ENCODE measurements at places on chromosomes 2 and 18. TPM values are rescaled to one million over a fixed set of nuclear protein-coding genes. Genes with fewer than 3 reads are reported as not detected.

DNA sequence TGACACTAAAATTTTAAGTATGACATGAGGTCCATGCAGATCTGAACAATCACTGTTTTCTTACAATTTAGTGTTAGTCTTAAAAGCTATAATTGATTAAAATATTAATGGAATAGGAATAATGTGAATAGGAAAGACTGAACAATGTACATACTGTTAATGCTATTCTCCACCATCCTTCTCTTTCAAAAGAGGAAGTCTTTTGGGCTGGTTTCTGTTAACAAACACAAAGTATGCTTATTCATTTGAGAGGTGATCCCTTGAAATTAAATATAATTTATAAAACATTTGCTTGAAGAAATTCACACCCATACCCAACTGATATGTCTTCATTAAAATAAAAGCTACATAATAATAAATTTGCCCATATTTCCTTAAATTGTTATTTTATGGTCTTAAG lies 2.3 kb downstream of the STPG4 start:
- no peaks in the 10 kb centered on the region for H3K4me1 ChIP-seq
- DNase-seq = no peak
- no peak overlapping the region for H3K4me3 ChIP-seq
- peaks cover 43% of the 10 kb centered on the region for H3K36me3 ChIP-seq
- no peaks in the 10 kb centered on the region for H3K27me3 ChIP-seq

GRCh38 chr18:31454066-31454708 lies 6.6 kb downstream of the DSG3 start:
- H3K36me3 ChIP-seq = no peaks in the 10 kb centered on the region
- H3K4me1 ChIP-seq = no peaks in the 10 kb centered on the region
- no peak overlapping the region for H3K4me3 ChIP-seq
- DNase-seq = no peak
- H3K27ac ChIP-seq = no peak overlapping the region
- no peaks in the 10 kb centered on the region for H3K27me3 ChIP-seq

- DNase-seq = peak; percentile 94
- peak overlapping the region; percentile 57 for H3K27ac ChIP-seq
- H3K4me1 ChIP-seq = peaks cover 20% of the 10 kb centered on the region
- H3K4me3 ChIP-seq = no peak overlapping the region
- peaks cover 23% of the 10 kb centered on the region for H3K36me3 ChIP-seq
- H3K27me3 ChIP-seq = no peaks in the 10 kb centered on the region
These were observed 272.4 kb downstream of the AGAP1 start for GRCh38 chr2:235766278-235766677.

DNA sequence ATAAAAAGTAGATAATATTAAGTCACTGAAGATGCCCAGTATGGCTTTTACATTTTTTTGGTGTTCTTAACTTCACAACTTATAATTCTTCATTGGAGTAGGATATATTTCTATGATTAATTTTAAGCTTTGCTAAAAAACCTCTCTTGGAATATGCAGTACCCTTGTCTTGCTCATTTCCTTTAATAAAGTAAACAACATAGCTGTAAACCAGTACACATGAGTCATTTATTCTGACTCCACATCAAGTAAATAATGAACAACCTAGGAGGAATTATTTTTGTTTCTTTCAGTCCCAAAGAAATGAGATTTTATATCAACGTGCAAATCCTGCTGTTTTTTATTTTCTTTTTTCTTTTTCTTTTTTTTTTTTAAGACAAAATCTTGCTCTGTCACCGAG lies 869.1 kb downstream of the CNTNAP5 start:
- H3K27ac ChIP-seq = no peak overlapping the region
- DNase-seq = no peak
- H3K27me3 ChIP-seq = no peaks in the 10 kb centered on the region

- no peak overlapping the region for H3K27ac ChIP-seq
- no peaks in the 10 kb centered on the region for H3K27me3 ChIP-seq
- no peaks in the 10 kb centered on the region for H3K4me1 ChIP-seq
These were observed 15.5 kb upstream of the ARHGAP28 start for GRCh38 chr18:6714010-6714409.

GRCh38 chr2:173264603-173265366 lies 89.9 kb upstream of the CDCA7 start:
- no peak overlapping the region for H3K27ac ChIP-seq
- peaks cover 52% of the 10 kb centered on the region for H3K36me3 ChIP-seq
- no peak overlapping the region for H3K4me3 ChIP-seq
- DNase-seq = no peak

GRCh38 chr18:75003764-75004690 lies 204.9 kb downstream of the PTGR3 start:
- no peaks in the 10 kb centered on the region for H3K27me3 ChIP-seq
- peak overlapping the region; percentile 30 for H3K27ac ChIP-seq
- H3K36me3 ChIP-seq = no peaks in the 10 kb centered on the region
- no peak overlapping the region for H3K4me3 ChIP-seq
- no peak for DNase-seq
- H3K4me1 ChIP-seq = peaks cover 40% of the 10 kb centered on the region

DNA sequence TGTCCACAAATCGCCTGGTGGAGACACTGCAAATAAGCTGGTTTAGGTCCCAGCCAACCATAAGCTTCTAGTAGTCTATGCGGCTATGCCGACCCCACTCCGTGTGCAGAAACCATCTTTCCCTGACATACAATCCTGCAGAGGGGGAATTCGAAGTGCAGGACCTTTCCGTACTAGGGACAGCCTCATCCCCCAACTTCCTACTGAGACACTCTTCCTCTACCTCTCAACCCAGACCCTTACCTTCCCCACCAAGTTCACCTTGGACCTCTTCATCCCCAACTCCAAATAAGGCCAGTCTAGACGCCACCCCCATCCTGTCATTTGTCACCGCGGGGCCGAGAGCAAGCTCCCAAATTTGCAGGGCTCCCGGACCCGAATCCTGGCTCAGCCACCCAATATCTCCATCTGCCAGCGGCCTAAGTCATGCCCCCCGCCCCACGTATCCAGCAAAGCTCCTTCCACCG lies 496 bp downstream of the SUCLG1 start:
- no peaks in the 10 kb centered on the region for H3K36me3 ChIP-seq
- H3K4me3 ChIP-seq = peak overlapping the region; percentile 99
- no peak for DNase-seq
- no peaks in the 10 kb centered on the region for H3K27me3 ChIP-seq
- H3K27ac ChIP-seq = peak overlapping the region; percentile 94

DNA sequence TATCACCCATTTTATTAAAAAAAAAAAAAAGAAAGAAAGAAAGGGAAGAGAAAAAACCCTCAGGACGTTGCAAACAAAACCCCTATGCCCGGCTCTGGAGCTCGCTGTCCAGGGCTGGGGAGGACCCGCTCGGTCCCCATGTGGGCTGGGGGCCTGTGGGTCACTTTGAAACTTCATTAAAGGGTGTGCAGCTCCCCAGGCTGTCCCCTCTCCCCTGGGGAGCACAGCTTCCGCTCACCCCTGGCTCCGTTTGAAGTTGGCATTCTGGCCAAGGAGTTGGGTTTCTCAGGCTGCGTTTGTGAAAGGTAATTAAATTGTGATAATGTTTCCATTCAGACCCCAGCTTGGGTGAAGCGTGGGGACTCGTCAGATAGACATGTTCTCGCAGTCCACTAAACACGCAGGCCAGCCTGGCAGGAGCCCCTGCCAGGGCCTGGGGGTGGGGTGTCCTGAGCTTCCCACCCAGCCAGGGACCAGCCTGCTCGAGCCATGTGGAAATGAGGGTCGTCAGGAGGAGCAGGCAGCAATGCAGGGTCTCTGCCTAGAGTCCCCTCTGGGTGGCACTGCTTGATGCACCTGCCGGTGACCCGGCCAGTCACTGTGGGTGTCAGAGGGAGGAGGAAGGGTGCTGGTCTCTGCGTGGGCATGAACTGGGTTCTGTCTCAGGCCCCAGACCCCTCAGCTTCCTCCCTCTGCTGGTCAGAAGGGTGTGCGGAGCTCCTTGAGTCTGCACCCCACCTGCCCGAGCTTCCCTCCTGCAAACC lies 166.2 kb downstream of the INHBB start:
- H3K27ac ChIP-seq = no peak overlapping the region
- DNase-seq = no peak
- H3K4me3 ChIP-seq = no peak overlapping the region
- no peaks in the 10 kb centered on the region for H3K36me3 ChIP-seq

DNA sequence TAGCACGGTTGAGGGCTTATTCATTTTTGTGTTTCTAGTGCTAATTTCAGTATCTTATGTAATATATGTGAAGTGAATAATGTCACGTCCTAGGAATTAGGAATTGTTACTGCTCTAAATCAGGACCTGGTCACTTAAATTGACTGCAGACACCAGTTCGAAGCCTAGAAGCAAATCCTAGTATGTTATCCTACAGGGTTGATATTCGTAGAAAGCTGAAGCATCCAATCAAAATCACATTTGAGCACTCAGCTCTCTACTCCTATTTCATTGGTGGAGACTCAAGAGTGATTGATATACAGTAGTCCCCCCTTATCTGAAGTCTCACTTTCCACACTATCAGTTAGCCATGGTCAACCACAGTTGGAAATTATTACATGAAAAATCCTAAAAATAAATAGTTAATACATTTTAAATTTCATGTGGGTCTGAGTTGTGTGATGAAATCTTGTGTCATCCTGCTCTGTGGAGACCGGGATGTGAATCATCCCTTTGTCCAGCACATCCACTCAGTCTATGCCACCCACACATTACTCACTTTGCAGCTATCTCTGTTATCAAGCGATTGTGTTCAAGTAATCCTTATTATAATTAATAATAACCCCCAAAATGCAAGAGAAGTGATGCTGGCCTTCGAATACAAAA lies 35.2 kb upstream of the SCN9A start:
- no peak overlapping the region for H3K27ac ChIP-seq
- no peaks in the 10 kb centered on the region for H3K36me3 ChIP-seq
- no peaks in the 10 kb centered on the region for H3K4me1 ChIP-seq
- DNase-seq = no peak

GRCh38 chr2:161427664-161428587 lies 11.8 kb downstream of the TBR1 start:
- H3K27ac ChIP-seq = no peak overlapping the region
- H3K36me3 ChIP-seq = no peaks in the 10 kb centered on the region
- DNase-seq = no peak
- peaks cover 53% of the 10 kb centered on the region for H3K27me3 ChIP-seq
- H3K4me1 ChIP-seq = peaks cover 33% of the 10 kb centered on the region
- peak overlapping the region; percentile 31 for H3K4me3 ChIP-seq

- peak overlapping the region; percentile 42 for H3K27ac ChIP-seq
- DNase-seq = no peak
- no peak overlapping the region for H3K4me3 ChIP-seq
- peaks cover 35% of the 10 kb centered on the region for H3K4me1 ChIP-seq
- H3K27me3 ChIP-seq = no peaks in the 10 kb centered on the region
- no peaks in the 10 kb centered on the region for H3K36me3 ChIP-seq
These were observed 25.8 kb downstream of the CAB39 start for GRCh38 chr2:230738391-230738811.

DNA sequence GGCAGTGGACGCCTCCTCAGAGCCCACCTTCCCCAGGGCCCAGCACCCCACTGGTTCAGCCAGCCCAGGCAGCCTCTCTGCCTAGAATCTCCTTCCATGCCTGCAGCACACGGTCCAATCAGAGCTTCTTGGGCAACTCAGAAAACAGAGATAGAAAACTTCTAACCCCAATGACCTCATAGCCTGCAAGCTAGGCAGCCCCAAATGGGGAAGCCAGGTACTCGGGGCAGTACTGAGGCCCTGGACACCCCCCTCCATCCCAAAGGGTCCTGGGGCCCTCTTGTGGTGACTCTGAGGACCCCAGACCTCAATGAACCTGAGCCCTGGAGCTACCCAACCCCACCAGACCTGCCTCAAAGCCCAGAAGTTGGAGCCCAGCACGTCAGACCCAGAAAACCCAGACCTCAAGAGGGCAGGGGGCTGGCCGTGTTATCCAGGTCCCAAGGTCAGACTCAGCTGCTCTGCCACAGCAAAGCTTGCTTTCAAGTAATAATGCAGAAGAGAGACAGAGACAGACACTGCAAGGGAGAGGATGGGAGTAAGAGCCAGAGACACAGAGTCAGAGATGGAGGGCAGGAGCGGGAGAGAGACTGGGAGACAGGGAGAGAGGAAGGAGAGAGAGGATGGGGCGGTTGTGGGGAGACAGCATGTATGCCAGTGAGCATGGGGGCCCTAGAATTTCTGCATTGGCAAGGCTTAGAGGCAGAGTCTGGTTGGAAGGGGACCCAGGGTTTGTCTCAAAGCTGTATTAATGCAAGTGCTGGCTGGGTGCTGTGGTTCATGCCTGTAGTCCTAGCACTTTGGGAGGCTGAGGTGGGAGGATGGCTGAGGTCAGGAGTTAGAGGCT lies 28.2 kb downstream of the SERTAD2 start:
- no peak overlapping the region for H3K4me3 ChIP-seq
- H3K27ac ChIP-seq = no peak overlapping the region
- no peaks in the 10 kb centered on the region for H3K4me1 ChIP-seq
- DNase-seq = no peak

GRCh38 chr2:162123806-162124758 lies 28.0 kb downstream of the GCG start:
- H3K36me3 ChIP-seq = no peaks in the 10 kb centered on the region
- H3K27ac ChIP-seq = no peak overlapping the region
- no peaks in the 10 kb centered on the region for H3K27me3 ChIP-seq
- no peak overlapping the region for H3K4me3 ChIP-seq
- H3K4me1 ChIP-seq = peaks cover 6% of the 10 kb centered on the region
- DNase-seq = no peak

GRCh38 chr18:62327977-62328376 lies 2.9 kb downstream of the TNFRSF11A start:
- H3K27ac ChIP-seq = no peak overlapping the region
- peaks cover 29% of the 10 kb centered on the region for H3K4me1 ChIP-seq
- no peak for DNase-seq
- peaks cover 81% of the 10 kb centered on the region for H3K27me3 ChIP-seq
- no peak overlapping the region for H3K4me3 ChIP-seq

GRCh38 chr2:16638946-16639345 lies 26.7 kb downstream of the CYRIA start:
- H3K36me3 ChIP-seq = peaks cover 5% of the 10 kb centered on the region
- peaks cover 26% of the 10 kb centered on the region for H3K4me1 ChIP-seq
- no peak overlapping the region for H3K27ac ChIP-seq

Gene TPGS2
- total RNA-seq = 105 TPM

Gene GPR39
- total RNA-seq = not detected

Gene PDE11A
- under 0.01 TPM for total RNA-seq

Gene PTRHD1
- 19.5 TPM for total RNA-seq

All from esophagus muscularis mucosa (tissue), 4 donors.